ENCODE measurements at places on chromosomes 1 and 21.
A peak's percentile ranks its signal among the peaks of the same experiment; 100 is the strongest.

DNA sequence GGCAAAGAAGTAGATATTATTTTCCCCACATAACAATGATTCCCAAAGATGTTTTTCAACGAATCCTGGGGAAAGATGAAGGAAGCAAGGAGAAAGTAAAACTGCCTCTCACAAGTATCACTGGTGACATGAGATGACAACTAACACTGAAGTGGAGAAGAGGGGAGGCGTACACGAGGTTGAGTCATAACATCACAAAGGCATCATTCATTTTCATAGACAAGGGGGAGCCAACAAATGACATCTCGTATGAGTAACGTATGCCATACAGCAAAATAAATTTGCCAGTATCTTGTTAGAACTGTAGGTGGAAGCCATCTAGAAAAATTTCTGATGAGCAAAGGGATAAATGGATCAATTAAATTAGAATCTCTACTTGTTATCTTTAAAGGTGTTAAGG, 56.6 kb downstream of the ATP1B1 start:
- DNase-seq, result no peak

DNA sequence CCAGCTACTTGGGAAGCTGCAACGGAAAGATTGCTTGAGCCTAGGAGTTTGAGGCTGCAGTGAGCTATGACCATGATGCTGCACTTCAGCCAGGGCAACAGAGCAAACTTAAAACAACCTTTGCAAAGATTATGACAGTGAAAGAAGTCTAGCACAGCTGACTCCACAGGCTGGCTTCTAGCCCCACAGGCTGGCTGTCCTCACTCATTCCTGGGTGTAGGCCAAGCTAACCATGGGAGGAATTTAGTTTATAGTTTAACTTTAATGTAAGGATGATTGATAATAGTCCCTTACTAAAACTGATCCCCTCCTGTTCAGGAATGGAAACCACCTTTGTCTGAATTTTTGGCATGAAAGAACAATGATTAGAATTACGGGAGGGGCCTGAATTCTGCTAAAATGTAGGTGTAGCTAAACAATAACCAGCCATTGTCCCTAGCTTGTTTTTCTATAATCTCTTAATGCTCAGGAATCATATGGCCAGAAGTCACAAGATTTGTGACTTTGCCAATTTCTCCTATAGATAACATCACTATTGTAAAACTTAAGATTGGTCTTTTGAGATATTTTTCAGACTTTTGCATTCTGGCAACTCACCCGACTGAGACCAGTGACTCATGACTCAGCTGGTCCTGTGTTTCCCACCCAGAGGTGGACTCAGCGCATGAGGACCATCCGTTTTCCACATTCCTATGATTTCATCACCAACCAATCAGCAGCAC, 28.1 kb upstream of the SGIP1 start:
- DNase-seq, result no peak

DNA sequence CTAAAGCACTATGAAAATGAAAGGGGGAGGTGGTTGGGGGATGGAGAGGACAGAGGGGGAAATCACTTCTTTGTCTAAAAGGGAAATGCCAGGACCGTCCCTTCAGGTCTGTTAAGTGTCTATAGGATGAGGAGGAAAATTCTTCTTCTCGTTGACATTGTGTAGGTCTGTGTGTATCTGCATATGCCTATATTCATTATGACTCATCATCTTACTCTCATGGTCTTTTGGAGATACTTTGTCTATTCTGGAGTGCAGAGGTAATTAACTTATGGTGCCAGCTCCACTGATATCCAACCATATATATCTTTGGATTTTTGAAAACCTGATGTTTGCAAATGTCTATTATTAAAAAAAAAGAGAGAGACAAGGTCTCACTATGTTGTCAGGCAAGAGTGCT, 143.7 kb downstream of the PBX1 start:
- no peak for DNase-seq

GRCh38 chr1:109928591-109929111, 18.0 kb downstream of the CSF1 start:
- DNase-seq, result no peak

DNA sequence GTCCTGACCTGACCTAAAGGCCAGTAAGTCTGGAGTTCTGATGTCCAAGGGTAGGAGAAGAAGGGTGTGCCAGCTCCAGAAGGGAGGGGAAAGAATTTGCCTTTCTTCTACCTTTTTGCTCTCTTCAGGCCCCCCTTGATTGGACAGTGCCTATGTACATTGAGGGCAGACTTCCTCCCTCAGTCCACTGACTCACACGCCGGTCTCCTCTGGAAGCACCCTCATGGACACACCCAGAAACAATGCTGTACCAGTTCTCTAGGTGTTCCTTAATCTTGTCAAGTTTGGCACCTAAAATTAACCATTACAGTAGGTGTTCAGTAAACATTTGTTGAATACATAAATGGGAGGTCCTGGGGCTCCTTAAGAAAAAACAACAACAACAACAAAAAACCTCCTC, 51.0 kb upstream of the POU2F1 start:
- DNase-seq, result no peak

GRCh38 chr1:7824701-7825100, 28.2 kb downstream of the UTS2 start:
- DNase-seq, result no peak

- peak; percentile 36 for DNase-seq
Observed at GRCh38 chr1:247576514-247576913, 11.6 kb upstream of the OR2G2 start.

GRCh38 chr21:45056296-45056904, 18.0 kb upstream of the ADARB1 start:
- DNase-seq, result no peak

DNA sequence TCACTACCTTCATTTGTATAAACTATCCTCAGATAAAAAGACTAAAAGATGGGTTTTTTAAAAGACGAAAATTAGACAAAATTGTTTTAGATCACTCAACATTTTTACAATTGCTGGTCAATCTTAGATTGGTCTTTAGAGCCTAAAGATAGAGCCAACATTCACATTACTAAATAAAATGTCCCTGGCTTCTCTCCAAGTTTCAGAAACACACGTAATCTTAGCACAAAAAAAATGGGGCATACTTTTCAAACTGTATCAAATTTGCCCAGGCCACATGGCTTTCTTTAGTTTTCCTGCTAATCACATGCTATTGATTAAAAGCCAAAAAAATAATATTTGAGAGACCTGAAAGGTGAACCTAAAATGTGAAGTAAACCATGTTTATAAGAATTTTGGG, 288.1 kb downstream of the DPYD start:
- DNase-seq, result no peak

DNA sequence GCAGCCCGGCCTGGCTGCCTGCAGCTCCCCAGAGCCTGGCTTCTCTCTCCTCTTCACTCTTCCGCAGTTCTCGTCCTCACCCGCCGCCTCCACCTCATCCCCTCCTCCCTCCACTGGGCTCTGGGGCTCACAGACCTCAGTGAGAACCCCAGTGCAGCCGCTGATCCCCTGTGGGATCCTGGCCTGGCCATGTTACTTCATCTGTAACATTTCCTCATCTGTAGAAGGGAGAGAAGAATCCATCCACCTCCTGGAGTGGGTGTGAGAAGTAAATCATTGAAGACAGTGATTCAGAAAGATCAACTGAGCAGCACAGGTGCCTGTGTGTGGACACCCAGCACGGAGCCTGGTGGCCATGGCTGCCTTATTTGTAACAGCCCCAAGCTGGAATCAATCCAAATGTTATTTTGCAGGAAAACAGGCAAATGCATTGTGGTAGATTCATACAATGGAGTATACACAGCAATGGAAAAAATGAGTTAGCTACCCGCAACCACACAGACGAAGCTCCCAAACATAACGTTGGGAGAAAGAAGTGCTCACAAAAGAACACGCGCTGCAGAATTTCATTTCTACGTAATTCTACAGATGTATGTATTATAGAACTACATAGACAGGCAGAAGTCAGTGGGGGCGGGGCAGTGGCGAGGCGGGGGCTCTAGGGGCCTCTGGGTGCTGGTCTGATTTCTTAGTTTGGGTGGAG, 8.7 kb downstream of the LAPTM5 start:
- no peak for DNase-seq

GRCh38 chr1:151166505-151166956, 587 bp downstream of the SCNM1 start:
- peak; percentile 36 for DNase-seq

DNA sequence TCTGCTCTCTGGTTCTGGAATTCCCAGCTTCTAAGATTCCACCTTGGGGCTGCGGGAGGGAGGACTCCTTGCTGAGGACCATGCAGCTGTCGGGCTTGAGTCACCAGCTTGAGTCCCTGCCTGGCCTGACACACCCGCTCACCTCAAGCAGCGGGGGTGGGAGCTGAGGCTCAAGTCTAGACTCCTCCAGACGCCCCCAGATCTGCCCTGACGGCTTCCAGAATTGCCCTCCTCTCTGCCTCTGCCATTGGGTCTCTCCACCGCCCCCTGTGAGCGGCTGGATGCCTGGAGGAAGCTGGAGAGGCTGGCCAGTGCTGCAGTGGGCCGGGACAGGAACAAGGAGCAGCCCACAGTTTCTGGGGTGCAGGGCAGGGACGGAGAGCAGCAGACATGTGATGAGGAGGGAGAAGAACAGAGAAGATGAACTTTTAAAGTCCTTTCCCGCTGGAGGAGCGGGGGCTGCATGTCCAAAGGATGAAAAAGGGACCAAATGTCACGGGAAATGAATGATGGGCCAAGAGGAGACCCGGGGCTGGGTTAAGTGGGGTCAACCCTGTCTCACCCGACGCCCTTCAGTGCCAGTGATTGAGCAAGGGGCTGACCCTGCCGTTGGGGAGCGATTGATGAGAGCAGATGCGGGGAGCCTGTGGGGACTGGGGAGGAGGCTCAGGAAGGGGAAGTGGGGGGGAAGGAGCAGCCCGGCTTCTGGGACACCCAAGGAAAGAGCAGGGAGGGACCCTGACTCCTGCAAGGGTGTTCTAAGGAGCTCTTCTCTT, 13.5 kb downstream of the CRABP2 start:
- no peak for DNase-seq

DNA sequence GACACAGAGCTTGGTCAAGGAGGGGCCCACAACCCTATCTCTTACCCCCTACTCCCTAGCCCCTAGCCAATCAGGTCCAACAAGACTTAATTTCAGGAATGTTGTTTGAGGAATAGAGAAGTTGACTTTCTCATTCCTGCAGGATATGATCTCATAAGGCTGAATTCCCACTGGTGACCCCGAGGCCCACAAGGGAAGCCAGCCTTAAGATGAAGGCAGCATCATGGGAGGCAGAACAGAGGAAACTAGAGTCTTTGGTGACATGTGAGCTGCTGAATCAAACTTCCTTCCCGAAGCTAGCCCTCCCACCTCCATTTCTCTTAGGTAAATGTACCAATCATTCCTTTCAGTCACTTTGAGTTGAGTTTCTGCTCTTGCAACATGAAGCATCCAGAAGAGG, 9.1 kb upstream of the PDIK1L start:
- no peak for DNase-seq

- DNase-seq, result no peak
Observed at GRCh38 chr1:229839800-229840199, 213.8 kb downstream of the URB2 start.

DNA sequence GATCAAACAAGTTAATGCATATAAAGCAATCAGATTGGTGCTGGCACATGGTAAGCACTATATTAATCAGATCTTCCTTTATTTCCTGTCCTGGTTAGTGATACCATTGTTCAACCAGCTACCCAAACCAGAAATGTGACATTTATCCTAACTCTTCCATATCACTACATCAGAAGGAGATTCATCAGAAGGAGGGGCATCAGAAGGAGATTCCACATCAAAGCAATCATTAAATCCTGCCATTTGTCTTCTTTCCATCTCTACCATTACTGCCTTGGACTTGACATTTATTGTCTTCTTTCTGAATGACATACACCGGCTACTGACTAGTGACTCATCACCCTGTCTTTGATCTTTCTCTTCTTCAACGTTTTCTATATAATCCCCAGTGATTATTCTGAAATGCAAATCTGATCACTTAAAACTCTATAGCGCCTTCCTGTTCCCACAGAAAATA, 75.0 kb downstream of the DNM3 start:
- no peak for DNase-seq

- DNase-seq, result no peak
Observed at GRCh38 chr21:45511661-45512431, 30.4 kb downstream of the SLC19A1 start.

- no peak for DNase-seq
Observed at GRCh38 chr1:83917959-83918358, 81.0 kb downstream of the TTLL7 start.

DNA sequence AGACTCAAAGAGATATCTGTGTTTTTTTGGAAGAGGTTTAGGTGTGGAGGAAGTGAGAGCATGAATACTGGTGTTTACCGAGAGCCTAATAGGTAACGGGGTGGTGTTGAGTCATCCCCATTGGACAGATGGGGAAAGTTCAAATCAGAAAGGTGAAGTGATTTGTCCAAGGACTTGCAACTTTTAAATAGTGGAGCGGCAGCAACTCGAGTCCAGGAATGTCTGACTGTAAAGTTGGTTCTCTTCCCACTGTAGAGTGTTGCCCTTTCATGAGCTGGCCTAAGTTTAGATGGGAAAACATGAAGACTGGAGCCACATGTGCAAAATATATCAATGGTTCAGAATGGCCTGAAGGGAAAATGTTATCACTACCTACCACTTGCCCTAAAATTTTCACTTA, 125.7 kb downstream of the LYPLAL1 start:
- DNase-seq, result no peak

DNA sequence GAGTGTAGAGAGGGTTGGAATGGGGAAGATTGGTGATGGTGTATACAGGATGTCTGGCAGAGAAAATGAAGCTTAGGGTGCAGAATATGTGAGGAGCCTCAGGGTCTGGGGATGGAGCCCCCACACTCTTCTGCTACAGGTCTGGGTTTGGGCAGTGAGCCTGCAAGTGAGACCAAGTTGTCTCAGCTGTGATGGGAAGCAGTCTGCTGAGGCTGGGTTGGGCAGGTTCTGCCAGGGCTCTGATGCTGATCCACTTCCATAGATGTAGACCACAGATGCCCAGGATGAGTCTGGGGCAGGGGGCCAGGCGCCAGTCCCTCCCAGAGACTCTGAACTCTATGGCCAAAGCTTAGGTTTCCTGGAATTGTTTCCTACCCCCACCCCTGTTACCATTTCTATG, 516.9 kb downstream of the PTPRU start:
- DNase-seq, result no peak

GRCh38 chr1:85818371-85818770, 110.1 kb upstream of the ZNHIT6 start:
- DNase-seq, result no peak

GRCh38 chr21:26169611-26170470, 729 bp downstream of the APP start:
- peak; percentile 33 for DNase-seq

DNA sequence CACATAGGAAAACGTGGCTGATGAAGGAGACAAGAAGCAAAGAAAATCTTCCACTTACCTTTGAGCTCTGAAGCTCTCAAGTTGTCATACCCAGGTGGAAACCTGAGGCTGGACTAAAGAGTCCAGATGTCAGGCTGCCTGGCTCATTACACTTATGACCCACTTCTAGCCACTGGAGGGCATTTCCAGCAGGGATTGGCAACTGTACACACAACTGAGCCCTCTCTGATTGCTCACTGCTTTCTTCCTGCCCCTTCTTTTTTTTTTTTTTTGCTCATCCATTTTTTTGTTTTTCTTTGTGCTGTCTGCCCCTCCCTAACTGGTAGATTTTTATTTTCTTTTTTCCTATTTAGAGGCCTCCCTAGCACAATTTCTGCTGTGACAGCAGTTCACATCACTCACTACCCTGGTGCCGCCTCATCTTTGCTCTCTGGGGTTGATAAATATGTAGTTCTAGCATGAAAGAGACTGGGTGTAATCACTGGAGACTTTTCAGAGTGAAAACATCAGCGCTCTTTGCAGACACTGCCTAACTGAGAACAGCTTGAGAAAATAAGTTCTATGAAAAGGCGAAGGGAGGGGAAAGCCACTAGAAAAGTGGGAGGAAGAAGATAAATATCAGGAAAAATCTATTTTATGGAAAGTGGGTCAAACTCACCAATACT, 334.5 kb downstream of the NUF2 start:
- peak; percentile 17 for DNase-seq

All from SHP77 (cell line).